ENCODE measurements at places on chromosomes 4 and X.

- DNase-seq: peak; percentile 50
Observed at GRCh38 chrX:16113978-16114565, 9.3 kb upstream of the GRPR start.

GRCh38 chr4:76570141-76570973 lies 135.3 kb downstream of the SHROOM3 start:
- no peak for DNase-seq

- no peak for DNase-seq
Observed at GRCh38 chr4:1074077-1074476, 39.3 kb downstream of the RNF212 start.

DNA sequence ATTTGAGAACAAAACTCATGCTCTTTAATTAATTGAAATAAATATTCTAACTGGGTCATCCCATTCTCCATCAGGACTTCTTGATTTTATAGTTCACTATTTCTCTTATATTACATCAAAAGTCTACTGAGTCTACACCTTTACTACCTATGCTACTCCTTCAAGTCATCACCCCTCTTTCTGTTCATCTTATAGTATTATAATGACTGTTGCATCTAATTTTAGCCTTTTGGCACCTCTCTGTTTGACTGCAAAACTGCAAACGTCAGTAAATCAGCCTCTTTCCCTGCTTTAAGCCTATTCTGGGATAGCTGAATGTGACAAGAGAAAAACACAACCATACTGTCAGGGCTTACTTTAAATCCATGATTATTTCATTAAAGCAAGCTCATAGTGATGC lies 639.1 kb downstream of the GABRG1 start:
- no peak for DNase-seq

GRCh38 chrX:154592505-154592904 lies 7.6 kb downstream of the CTAG1A start:
- no peak for DNase-seq

DNA sequence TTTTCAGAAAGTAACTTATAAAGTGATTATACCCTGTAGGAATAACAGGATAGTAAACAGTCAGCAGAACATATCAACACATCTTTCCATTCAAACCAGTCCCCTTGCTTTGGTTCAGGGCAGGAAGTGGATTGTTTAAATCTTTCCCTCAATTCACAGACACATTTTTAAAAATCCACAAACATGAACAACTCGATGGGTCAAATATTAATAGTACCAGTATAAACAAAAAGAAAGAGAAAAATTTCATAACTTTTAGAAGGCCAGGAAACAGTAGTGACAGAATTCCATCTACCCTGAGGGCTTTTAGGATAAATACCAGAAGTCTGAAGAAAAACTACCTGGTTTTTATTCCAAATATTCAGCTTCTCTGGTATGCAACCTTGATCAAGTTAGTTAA lies 1072.8 kb upstream of the PABPC4L start:
- peak; percentile 3 for DNase-seq
